ENCODE measurements at places on chromosomes 5 and 9.

DNA sequence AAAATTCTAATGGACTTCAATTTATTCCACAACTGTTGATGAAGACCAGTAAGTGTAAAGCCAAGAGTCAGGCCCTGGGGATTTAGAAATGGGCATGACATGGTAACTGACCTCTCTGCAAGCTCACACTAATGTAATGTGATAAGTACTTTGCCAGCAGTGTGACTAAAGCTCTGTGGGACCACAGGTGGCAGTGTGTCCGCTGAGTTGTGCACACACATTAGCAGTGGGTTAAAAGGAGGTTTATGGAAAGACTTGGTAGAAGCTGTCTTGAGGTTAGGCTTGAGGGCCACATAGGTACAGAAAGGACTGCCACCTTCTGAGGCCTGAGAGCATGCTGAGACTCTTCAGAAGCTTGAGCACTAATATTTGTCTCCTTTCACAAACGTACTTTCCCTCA is 67.6 kb downstream of the UBAP1 start:
- no peak for DNase-seq

- DNase-seq: no peak
Observed at GRCh38 chr5:60598424-60598823, 101.5 kb downstream of the DEPDC1B start.

DNA sequence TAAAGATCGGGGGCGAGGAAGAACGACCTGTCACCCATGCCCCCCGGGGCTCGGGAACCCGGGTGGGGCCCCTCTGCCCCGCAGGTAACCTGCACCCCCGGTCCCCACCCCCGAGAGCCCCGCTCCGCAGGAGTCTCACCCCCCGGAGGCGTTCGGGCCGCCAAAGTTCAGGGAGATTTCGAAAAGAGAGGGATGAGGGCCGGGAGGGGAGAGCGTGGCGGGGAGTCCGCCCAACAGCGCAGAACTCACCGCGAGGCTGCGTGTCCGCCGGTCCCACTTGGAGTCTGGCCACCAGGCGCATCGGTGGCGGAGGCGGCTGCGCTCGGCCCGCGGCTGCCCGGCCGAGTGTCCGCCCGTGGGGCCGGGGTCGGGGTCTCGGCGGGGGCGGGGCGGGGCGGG is at the start of gene PHF19:
TSS of gene PHF19 (minus strand) at position 347 of the 399 bp plus-strand sequence. CDS start 2,447 bp downstream, outside the sequence.
- DNase-seq: peak; percentile 28

DNA sequence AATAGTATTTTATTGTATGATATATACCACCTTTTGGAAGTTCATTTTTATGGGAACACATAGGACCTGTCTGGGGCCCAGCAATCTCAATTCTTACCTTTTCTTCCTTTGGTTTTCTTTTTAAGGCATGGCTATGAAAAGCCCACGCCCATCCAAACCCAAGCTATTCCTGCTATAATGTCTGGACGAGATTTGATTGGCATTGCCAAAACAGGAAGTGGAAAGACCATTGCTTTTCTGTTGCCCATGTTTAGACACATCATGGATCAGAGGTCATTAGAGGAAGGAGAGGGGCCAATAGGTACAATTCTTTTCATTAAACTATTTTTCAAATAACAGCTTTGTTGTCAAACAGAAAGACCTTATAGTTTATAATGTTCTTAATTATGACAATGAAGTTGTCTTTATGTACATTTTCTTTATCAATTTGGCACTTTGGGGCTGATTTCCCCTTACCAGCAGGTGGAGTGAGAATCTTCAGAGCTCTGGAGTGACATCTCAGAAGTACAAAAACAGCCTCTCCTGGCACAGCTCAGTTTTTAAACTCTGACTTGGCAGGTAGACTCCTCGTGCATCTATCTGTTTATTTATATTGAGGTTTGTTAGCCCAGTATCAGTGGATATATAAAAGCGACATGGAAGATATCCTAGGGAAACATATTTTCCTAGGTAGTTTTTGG is 25.8 kb downstream of the DDX46 start:
- DNase-seq: no peak

GRCh38 chr5:143054480-143054941 is 284.3 kb downstream of the ARHGAP26 start:
- no peak for DNase-seq

DNA sequence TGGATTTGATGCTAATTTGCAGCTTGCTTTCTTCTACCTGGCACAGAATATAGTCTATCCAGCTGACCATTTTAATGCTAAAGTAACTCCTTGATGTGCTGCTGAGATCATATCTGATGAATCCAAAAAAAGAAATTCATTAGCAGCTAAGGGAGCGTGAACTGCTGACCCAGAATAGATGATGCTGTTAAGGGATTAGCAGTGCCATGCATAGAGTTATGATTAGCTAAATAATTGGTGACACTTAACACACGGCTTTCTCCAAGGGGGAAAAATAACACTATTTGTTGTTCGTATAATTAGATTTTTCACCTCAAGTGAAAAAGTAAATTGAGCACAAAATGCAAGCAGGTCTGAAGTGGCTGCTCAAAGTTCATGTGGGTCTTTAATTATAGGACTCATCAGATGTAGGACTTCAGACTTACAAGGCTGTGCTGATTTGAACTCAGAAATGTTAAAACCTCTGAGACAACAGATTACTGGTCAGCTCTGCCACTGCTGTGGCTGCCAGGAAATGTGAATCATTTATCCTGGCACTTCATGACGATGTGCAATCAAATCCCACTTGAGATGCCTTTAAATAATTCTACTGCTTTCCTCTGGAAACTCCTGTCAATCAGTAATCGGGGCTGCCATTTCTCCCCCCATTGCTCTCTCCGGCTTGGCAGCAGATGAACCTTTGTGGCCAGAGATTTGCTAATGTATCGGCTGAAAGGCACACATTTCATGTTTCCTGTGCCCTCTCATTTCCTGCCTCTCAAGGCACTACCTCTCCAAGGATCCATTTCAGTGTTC is 291.6 kb upstream of the C9orf72 start:
- no peak for DNase-seq
